Stimulated activated CD4-positive, alpha-beta T cell treated with anti-CD3 and anti-CD28 coated beads, Interleukin-15, amount 100 ng/mL, for 24 hours (primary cell): ENCODE measurements at places on chromosomes 6 and 20.

DNA sequence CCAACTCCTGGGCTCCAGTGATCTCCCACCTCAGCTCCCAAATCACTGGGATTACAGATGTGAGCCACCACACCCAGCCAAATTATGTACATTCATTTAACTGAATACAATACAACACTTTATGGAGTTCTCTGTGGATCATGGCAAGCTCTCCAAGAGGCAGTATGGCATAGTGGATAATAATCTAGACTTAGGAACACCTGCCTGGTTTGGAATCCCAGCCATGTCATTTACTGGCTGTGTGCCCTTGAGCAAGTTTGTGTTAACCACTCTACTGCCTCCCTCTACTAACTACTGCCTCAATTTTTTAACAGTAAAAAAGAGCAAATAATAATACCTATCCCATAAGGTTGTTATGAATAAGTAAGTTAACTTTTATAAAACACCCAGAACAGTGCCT is 1.9 kb upstream of the ETV7 start:
- DNase-seq = no peak

GRCh38 chr6:25007269-25007699 is 71.5 kb upstream of the RIPOR2 start:
- DNase-seq = peak; percentile 66

- DNase-seq = no peak
Measured at GRCh38 chr6:170445971-170446370, 107.1 kb downstream of the PSMB1 start.

GRCh38 chr6:2688401-2689064 is 62.2 kb downstream of the MYLK4 start:
- no peak for DNase-seq

DNA sequence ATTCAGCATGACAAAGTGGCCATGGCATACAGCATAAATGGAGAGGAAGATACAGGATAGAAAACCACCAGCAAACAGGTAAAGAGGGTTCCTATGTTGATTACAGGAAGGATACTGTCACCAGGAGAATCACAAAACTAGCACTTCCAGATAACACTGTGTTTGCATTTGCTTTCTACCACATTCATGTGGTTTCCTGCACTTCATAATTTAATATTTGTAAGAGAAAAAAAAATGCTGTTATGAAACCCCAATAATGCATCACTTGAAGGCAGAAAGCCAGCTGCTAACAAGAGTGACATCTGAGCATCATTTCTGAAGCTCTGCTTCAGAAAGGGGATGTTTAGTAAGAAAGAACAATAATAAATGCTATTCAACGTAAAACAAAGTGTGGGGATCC is 106.6 kb downstream of the ATXN1 start:
- peak; percentile 8 for DNase-seq

DNA sequence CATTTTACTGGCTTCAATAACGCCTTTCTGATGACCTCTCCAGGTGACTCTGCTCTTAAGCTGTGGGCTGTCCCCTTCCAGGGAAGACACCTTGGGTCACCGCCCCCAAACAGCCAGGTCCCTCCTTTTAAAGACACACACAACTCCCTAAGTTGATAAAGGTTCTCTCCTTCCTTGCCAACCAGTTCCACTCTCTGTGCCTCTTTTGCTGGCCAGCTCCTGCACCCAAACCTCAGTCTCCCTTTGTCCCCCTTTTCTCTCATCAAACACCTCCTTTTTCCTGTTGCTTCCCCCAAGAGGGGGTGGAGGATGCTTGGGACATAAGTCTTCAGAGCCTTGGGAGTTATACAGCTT is 1.0 kb downstream of the NCOA6 start:
- peak; percentile 86 for DNase-seq

- DNase-seq = no peak
Measured at GRCh38 chr6:72035966-72036365, 149.6 kb downstream of the RIMS1 start.

DNA sequence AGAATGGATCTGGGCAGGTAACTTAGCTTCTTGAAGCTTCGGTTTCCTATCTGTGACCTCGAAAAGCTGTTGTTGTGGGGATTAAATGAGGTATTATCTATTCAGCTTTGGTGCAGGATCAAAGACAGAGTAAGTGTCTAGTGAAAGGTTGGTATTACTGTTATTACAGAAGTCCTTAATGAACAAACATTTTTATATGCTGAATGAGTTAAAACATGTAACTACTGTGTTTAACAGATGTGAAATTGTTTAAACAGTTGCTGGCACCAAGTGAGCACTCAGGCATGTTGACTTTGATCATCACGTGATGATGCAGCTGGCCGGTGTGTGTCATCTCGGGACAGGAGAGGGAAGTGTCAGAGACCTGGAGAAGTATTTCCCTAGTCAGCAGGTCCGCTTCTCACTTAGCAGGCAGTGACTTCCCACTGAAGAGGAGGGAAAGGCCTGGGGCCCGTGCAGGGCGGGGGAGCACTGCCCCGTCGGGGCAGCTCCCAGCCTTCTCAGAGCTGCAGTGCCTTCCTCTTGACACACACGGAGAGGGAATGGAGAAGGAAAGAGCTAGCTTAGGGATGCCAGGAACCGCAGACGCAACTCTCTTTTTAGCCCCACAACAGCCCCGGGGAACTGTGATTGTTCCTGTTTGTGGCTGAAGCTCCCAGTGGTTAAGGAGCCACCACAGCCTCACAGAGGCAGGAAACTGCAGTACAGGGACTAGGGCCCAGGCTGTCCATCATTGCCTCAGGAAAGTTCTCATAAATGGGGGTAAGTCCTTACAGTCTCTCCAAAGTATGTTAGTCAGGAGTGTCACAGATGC is 18.0 kb downstream of the TUBB2A start:
- no peak for DNase-seq

GRCh38 chr6:40822619-40823018 is 216.4 kb downstream of the UNC5CL start:
- DNase-seq = no peak

GRCh38 chr6:170248111-170248805 is 42.6 kb downstream of the DLL1 start:
- DNase-seq = no peak

DNA sequence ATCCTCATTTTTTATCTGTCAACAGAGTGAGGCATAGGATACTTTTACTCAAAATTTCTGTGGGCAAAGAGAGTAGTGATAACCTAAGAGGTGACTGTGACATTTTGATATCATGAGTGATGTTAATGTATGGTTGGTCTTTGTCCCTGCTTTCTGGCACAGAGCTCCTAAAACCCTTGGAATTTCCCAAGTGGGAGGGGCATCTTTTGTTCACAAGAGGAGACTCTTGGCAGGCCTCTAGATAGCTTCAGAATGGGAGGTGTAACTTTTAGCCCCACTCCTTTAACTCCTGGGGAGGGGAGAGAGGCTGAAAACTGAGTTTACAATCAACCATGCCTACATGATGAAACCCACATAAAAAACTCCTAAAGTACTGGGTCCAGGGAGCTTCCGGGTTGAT is 527.8 kb downstream of the RFPL4B start:
- no peak for DNase-seq

DNA sequence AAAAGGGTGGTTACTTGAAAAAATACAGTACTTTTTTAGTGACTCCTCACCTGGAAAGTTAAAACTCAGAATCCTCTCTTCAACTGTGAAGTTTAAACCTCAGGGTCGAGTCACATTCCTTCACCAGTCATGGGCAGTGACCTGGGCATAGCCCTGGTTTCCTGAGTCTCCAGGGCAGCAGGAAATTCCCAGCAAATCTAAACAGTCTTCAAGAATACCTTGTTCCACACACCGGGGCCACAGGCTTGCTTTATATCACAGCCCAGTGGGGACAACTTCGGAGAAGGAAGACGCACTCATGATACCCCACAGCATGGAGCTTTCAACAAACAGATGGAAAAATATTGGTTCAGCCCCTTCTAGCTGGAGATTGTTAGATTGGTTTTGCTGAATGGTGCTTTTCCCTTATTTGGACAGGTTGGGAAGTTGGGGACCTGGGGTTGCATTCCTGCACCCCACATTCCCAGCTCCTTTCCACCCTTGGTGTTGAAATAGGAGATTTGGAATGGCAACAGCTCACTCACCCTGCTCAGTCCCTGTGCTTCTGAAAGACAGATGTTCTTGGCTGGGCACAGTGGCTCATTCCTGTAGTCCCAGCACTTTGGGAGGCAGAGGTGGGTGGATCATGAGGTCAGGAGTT is 113.0 kb upstream of the TMEM170B start:
- DNase-seq = no peak

- DNase-seq = no peak
Measured at GRCh38 chr6:4066029-4066755, 12.7 kb downstream of the FAM217A start.

DNA sequence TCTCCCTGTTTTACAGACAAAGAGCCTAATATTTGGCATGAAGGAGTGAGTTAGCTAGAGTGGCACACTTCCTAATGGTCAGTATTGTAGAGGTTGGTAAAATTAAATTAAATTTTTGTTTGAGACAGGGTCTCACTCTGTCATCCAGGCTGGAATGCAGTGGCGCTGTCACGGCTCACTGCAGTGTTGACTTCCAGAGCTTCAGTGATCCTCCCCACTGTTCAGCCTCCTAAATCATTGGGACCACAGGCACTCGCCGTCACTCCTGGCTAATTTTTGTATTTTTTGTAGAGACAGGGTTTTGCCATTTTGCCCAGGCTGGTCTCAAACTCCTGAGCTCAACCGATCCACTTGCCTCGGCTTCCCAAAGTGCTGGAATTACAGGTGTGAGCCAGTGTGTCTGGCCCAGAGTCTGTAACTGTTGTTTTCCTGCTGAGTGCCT is 70.9 kb downstream of the SCAND1 start:
- DNase-seq = no peak
